ENCODE measurements at places on chromosomes 5 and 9.
A peak's percentile ranks its signal among the peaks of the same experiment; 100 is the strongest.

DNA sequence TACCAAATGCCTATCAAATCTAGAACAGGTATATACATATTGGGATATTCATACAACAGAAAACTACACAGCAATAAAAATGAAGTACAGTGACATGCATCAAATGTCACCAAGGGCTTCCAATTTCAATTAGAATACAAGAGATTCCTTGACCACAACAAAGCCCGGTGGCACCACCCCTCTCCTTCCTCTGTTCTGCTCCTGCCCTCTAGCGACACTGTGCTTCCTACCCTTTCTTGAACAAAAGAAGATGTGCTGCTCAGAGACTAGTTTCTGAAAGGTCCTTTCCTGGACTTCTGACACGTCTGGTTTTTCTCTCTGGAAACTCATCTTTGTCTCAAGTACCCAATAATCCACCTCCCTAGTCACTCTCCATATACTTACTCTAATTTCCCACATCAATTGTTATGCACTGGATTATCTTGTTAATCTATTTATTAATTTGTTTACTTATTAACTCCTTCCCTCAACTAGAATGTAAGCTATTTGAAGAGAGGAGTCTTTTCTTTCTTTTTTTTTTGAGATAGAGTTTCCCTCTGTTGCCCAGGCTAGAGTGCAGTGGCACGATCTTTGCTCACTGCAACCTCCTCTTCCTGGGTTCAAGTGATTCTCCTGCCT is 70.4 kb upstream of the CTSV start:
- no peak for DNase-seq

DNA sequence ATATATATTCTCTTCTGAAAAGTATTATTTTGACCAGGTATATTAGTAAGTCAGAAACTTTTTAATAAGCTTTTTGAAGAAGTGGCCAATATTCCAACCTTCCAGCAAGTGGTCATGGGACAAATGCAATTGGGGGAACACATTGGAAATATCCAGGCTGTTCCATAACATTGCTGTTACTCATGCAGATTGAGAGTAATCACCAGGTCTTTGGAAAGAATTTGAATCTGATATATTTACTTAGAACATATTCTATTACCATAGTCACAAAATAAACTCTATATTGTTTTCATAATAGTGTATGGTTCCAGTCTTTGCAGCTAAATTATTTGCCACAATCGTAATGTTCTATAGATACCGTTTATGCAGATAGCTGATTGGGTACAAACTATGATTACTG is 102.8 kb downstream of the TAF11L14 start:
- DNase-seq: no peak

GRCh38 chr9:91150998-91151717 is 210.6 kb downstream of the AUH start:
- DNase-seq: no peak

DNA sequence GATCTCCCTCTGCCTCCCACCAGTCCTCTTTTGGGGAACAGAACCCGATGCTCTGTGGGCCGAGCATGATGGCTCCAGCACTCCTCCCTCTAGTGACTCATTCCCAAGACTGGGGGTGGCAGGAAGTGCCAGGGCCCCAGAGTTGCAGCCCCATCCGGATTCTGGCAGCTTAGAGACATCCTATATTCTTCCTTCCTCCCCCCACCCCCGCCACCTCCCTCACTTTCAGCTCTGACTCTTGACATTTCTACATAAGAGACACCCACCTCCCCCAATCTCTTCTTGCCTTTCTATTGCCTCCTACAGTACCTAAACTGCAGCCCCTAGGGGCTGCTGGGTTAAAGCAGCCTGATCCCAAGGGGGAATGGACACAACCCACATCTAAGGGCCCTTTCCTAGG is 47.1 kb upstream of the MATR3 start:
- DNase-seq: no peak

GRCh38 chr5:96966801-96967200 is 30.9 kb downstream of the LNPEP start:
- no peak for DNase-seq

- no peak for DNase-seq
These were observed 103.8 kb upstream of the SLC1A3 start for GRCh38 chr5:36502608-36503007.

GRCh38 chr5:157460921-157461792 is 1.1 kb downstream of the NIPAL4 start:
- no peak for DNase-seq

GRCh38 chr9:125147401-125147951 is 4.1 kb upstream of the SCAI start:
- no peak for DNase-seq

GRCh38 chr5:25694801-25695200 is 1050.0 kb upstream of the CDH10 start:
- no peak for DNase-seq

GRCh38 chr9:127341152-127341551 is 55.8 kb upstream of the SLC2A8 start:
- no peak for DNase-seq

- no peak for DNase-seq
These were observed 165.3 kb upstream of the NREP start for GRCh38 chr5:111922344-111922743.

DNA sequence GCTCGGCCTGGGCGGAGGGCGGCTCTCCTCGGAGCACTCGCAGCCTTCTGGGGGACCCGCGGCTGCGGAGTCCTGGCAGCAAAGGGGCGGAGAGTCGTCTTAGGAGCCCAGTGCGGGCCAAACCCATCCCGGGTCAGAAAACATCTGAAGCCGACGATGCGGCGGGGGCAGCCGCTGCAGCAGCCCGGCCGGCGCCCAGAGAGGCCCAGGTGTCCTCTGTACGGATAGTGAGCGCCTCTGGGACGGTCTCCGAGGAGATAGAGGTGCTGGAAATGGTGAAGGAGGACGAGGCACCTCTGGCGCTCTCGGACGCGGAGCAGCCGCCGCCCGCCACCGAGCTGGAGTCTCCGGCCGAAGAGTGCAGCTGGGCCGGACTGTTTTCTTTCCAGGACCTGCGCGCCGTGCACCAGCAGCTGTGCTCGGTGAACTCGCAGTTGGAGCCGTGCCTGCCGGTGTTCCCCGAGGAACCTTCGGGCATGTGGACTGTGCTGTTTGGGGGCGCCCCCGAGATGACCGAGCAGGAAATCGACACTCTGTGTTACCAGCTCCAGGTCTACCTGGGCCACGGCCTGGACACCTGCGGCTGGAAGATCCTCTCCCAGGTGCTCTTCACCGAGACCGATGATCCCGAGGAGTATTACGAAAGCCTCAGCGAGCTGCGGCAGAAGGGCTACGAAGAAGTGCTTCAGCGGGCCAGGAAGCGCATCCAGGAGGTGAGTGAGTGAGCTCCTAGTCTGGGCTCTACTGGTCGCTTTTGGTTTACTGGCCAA is 1.2 kb downstream of the JMY start:
- peak; percentile 15 for DNase-seq

DNA sequence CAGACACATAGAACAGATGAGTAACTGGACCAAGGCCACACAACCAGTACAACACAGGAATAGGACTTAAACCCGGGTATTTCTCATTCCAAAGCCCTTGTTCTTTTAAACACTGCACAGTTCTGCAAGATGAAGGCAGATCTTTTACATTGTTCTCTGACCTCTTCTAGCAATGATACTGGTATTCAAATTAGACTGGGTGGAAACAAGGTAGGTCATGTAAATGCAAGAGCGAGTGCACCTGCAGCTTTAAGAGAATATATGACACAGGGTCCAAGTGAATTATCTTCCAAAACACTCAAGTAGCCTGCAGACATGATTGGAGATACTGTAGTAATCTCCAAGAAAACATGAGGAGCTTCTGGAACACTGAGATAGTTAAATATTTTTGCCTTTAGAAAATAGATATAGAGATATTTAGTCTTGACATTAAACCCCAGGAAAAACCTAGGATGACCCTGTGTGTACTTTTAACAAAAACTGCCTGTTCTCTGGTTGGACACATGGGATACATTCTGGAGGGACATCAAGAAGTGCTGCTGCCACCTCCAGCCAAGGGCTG is 130.6 kb upstream of the EPB41L4A start:
- DNase-seq: no peak

GRCh38 chr9:26133537-26133936 is 455.3 kb upstream of the TUSC1 start:
- DNase-seq: no peak

- no peak for DNase-seq
These were observed 124.4 kb downstream of the PIK3R1 start for GRCh38 chr5:68339921-68340321.

DNA sequence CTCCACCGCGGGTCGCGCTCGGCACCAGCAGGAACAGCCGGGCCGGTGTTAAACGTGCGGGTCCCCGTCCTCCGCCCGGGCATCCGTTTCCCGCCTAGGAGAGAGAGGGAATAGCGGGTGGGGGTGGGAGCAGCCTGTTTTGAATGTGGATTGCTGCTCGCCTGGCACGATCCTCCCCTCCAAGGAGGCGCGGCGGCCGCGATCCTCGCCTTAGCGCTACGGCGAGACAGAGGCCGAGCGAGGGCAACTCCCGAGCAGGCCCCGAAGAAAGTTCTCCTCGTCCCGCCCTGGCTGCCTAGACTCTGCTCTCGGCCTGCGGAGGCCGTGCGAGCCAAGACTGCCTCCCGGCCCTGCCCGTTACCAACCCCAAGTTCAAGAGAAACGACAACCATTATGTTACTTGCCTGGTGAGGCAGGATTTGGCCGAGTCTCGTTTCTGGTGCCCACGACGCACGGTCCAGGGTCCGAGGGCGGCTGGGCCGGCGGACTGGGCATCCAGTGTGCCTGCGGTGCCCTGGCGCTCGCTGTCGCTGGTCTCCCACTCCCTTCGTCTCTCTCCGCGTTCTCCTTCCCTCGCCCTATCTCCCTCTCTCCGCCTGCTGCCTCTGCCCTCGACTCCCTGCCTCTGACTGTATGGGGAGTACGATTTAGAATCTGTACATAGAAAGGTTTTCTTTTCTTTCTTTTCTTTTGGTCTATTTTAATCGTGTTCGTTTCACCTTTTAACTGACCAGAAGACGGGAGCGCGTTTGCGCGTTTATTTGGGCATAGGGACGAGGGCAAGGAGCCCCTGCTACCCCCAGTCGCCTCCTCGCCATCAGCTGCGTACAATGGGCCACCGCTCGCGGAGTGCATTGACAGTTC is 724 bp downstream of the NR2F1-AS1 start:
- no peak for DNase-seq

DNA sequence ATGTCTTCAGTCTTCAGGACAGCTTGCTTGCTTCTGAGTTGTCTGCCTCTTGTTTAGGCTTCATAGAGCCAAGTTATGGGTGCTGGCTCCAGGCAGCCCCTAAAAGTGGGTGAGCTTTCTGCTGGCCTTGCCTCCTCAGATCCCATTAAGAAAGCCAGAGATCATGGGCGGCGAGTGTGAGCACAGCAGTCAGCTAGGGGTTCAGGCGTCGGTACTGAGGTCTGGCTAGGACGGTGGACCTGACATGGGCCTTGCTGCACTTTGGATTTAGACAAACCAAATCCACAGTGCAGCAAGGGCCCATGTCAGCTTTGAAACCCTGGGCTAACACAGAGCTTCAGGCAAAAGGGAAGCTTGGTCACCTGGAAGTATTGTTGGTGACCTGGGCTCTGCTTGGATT is 17.6 kb downstream of the PSAT1 start:
- no peak for DNase-seq

DNA sequence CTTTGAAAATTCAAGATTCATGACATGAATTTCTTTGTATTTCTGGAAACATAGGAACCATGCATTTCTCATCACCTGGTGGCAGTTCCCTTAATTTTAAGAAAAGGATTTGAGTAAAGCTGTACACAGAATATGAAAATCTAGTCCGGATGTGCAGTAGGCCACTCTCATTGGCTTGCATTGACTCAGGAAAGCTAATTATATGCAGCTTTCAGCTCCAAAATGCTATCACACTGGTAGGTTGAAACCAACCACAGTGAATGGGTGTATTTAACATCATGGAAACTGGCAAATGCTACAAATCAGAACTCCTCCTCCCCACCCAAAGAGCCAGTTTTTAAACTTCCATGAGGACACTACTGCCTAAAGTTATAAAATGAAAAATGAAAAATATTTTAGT is 161.6 kb upstream of the FBXL17 start:
- DNase-seq: no peak

- DNase-seq: no peak
These were observed 204.1 kb downstream of the GABBR2 start for GRCh38 chr9:98504298-98505282.

GRCh38 chr9:133768859-133769510 is 30.8 kb upstream of the SARDH start:
- no peak for DNase-seq

DNA sequence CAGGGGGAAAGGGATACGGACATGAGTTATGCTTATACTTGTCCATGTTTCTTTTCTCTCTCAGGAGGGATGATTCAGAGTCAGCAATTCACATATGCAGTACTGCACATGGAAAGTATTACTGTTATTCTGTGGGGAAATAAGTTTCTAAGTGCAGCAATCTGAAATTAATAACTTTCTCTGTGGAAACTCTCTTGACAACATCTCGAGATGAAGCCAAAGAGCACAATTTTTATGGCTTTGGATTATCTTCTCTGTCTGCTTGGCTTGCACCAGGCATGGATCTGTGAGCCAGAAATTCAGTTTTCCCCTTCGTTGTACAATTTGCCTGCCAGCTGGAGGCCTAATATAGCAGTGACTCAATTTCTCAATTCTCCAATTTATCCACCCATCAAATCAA is 2.5 kb upstream of the NDFIP1 start:
- DNase-seq: no peak

GRCh38 chr5:73188764-73189531 is 16.0 kb downstream of the TMEM174 start:
- no peak for DNase-seq

DNA sequence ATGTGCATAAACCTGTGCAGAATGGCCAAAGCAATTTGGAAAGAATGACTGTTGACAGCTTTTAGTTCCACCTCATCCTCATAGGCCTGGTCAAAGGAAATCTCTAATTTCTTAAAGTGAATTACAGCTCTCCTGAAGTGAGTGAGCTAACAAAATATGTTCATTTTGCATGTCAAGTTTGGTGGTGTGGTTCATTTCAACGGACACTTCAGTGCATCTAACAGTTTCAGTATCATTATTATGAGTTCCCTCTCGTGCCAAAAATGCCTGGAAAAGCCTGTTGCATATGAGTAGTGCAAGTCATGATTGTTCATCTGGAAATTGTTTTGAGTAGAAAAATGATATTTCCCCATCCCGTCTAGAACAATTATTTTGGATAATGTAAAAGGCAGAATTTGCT is 53.2 kb upstream of the HMHB1 start:
- no peak for DNase-seq

GRCh38 chr9:18793122-18793521 is 239.9 kb downstream of the SAXO1 start:
- no peak for DNase-seq

- DNase-seq: no peak
These were observed 52.9 kb downstream of the ELL2 start for GRCh38 chr5:95908799-95909198.

GRCh38 chr5:66643387-66643786 is 47.2 kb downstream of the MAST4 start:
- no peak for DNase-seq
